ENCODE measurements at places on chromosomes 6 and 20.

DNA sequence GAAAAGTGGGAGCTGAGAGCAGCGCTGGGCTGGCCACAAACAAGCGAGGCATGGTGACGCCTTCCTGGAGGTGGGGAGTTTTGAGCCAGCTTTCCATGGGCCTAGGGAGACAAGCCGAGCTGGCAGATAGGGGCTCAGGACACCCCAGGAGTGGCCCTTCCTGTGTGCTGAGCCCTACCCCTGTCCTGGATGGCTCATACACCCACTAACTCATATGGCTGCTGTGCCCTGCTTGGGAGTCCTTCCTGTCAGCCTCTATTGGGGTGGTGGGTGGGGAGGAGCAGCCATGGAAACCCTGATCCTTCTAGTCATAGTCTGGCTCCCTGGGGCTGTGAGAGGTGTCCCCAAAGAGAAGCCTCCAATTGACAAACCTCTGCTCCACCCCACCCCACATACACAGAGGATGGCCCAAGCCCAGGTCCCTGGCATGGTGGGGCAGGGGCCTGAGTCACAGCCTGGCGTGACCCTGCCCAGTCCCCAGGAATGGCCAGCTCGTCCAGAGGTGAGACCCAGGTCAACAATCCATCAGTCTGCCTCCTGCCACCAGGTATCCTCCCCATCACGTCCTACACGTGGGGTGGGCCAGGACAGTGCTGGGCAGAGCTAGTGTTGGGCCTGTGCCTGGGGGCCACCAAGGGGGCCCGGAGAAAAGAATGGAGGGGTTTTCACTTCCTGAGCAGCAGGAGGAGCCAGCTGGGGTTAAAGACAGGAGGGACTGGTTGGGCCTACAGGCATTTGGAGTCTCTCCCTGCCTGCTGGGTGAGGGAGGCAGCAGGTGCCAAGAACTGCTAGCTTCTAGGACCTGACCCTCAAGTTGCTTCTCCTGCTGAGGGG lies 52.2 kb downstream of the MRPL14 start:
- no peak for DNase-seq

DNA sequence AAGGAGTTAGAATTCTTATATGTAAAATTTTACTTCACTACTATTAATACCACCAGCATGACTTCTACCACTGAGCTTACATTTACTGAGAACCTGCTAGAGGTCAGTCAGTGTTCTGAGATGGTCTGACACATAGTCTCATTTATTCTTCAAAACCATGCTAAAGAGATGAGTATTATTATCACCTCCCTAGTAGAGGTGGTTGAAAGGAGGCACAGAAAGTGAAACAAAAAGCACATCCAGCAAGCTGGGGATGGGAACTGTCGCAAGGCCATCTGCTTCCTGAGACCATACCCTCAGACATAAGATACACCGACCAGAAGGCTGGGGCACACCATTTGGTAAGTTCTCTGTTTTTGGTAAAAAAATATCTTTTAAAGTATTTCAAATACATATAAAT lies 137.7 kb downstream of the INSM1 start:
- DNase-seq = peak; percentile 10

DNA sequence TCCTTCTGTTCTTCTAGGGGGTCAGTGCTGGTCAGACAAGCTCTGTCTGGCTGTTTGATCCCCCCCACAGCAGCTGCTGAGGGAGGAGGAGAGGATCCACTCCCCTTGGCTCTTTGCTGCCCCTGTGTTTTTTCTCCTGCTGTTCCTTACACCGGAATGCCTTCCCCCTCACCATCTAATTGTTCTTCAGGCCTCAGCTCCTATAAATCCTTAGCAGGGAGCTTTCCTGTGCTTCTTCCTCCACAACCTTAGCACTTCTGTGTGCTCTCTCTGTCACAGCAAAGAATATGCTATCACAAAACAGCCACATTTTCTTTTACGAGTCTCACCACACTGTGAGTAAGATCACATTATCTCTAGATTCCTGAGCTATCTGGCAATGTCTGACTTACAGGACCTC lies 196.6 kb downstream of the OTOR start:
- DNase-seq = no peak

DNA sequence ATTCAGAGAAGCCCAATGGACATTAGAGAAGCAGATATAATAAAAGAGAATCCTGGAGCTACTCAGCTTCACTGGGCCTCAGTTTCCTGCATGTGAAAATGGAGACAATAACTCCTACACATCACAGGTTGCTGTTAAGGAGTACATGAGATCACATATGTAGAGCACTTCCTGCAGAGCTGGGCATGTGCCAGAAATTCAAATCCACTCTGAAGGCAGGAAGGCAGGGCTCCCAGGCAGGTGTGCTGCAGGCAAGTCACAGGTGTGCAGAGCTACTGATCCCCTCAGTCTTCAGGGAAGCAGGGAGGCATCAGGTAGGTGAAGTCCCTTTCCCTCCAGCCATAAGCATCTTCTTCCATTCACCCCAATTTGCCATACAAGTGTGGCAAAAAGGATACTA lies 48.0 kb downstream of the DST start:
- no peak for DNase-seq

- no peak for DNase-seq
Measured at GRCh38 chr20:59696476-59696875, 92.1 kb downstream of the PHACTR3 start.

GRCh38 chr20:35942243-35942642 lies 12.1 kb downstream of the SCAND1 start:
- DNase-seq = no peak

GRCh38 chr6:73290435-73290834 lies 27.4 kb upstream of the KHDC1 start:
- no peak for DNase-seq

GRCh38 chr20:8867038-8867740 lies 201.7 kb upstream of the PLCB4 start:
- no peak for DNase-seq

DNA sequence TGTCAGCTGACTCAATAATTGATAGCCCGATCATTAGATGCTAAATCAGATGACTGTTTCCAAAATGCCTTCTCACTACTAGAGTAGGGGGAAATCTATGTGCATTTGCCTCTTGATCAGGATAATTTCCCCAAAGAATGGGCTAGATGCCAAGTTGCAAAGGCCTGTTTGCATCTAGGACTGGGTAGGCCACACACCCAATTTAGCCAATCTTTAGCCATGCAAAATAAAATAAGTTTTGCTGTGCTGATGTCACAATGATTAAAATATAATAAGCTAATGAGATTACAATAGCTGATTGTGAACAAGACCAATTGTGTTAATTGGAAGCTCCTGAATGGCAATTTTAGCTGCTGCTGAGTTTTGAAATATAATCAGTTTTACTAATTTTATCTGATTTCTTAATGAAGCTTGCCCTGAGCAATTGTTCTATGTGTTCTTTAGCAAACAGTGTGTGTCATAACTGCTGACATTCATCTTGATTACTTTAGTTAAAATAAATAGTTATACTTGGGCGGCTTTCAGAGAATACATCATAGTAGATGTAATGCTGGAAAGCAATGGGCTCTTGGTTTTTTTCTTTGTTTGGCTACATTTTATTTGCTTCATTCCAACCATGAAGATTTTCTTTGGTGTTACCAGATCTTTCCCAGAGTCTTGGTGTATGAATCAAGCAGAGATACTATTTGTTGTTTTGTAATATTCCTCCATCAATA lies 973.2 kb upstream of the SLC35B3 start:
- DNase-seq = no peak

DNA sequence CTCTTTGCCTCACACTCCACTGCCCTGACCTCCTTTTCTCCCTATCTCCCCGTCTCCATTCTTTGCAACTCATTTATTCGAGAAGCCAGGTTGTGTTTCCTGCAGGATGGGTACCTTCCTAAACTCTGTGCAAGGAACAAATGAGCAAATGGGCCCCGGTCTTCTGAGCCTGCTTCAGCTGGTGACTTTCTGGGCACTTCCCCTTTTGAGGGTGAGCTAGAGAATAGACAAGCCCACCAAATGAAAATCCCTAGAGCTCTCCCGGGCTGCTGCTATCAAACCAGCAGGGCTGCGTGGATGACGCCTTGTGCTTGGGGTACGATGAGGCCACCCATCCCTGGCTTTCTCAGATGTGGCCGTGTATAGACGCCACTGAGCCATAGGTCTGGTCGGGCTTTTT lies 91.0 kb upstream of the FOXA2 start:
- no peak for DNase-seq

DNA sequence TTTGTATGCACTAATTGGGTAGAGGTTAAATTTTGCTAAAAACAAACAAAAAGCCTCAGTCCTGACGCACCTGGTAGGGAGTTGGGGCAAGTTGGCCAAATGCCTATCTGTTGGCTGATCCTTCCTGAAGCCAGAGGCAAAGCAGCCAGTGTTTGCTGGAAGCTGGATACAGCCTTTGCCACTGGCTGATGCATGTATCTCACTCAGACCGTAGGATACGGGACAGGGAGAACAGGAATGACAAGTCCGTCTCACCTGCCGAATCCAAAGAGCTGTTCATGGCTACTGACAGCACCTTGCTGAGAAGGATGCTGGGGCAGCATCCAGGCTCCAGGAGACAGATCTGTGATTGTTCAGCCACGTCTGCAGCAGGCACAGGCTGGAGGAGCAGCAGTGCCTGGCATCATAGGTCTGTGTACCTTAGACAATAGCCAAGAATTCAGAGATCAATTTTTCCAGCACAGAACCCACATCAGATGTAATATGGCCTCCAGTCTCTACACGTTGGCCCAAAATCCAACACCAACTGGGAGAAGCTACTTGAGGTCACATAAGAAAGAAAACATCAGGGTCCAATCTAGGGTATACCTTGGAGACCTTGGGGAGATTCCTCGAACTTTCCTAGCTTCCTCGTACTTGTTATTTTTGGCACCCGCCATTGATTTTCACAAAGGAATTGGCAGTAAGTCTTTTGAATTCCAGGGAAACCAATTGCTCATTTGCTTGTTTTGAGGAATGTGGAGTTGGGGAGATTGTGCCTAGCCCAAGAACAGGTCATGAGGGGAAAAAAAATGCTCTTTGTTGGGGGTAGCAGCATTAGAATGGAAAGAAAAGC lies 108.5 kb upstream of the ARMC2 start:
- DNase-seq = no peak

- DNase-seq = no peak
Measured at GRCh38 chr6:112933947-112934346, 586.8 kb downstream of the RFPL4B start.

DNA sequence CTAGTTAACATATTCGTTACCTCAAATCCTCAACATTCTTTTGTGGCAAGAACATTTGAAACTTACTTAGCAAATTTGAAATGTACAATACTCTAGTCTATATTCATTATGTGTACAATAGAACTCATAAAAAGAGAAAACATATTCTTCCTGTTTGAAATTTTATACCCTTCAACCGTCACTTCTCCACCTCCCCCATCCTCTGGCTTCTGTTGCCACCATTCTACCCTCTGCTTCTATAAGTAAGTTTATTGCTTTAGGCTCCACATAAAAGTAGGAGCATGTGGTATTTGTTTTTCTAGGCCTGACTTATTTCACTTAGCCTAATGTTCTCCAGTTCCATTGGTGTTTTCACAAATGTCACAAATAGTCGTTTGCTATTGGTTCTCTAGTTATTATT lies 205.3 kb downstream of the TENT5A start:
- no peak for DNase-seq

DNA sequence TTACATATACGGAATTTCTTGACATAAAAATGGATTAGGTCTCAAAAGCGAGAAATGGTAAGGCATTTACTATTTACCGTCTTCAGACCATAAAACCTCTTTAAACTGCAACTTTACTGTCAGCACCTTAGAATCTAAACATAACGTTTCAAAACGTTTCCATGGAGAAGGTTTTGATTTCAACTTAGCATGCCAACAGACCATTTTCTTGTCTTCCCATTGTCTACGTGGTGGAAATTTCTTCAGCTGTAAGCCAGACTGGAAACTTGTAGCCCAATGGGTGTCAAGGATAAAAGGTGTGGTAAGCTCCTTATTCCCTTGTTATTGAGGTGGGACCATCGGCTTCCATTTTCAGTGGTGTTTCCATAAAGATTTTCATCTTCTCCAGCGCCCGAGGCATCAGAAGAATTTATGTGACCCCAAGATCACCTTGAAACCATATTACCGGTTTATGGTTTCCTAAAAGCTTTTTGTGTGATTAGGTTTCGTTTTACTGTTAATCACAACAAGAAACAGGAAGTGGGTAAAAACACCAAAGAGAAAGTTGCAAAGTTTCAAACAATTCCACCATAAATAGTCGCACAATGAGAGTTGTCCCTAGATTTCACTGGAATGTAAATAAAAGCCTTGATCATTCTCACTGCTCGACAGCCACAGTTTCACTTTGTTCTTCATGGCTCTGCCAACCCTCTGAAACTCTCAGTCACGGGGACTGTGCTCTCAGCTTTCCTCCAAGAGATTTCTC lies 63.0 kb upstream of the CD2AP start:
- DNase-seq = no peak

DNA sequence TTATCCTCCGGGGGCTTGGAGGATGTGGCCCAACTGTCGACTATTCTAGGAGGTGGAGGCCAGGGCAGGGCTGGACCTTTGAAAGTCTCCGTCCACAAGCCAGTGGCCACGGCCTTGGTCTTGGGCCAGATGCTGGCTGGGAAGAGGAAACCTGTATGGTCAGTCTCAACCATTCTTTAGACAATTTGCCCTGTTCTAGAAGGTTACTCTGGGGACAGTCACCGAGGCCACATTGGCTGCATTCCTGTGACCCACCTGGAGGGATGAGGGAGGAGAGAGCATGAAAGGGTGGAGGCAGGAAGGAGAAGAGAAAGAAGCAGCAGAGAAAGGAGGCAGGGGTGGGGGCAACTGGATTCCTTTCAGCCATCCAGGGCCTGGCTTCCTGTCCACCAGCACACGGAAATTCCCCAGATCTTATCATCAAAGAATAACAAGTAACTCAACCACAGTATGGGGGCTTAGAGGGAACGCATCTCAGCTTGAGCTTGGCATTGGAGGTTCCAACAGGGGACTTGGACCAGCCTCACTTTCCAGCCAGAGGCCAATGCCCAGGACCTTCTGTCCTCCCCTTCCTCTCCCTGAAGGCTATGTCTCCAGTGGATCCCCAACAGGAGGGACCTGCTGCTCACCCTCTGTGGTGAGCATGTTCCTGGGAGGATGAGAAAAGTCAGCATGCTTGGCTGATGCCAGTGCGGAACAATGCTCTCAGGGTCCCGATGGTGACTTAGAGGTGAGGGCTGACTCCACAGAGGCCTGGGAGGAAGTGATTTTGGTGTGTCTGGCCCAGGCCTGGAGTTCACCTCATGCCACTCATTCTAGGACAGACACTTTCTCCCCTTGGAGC lies 30.4 kb downstream of the TGM2 start:
- no peak for DNase-seq

DNA sequence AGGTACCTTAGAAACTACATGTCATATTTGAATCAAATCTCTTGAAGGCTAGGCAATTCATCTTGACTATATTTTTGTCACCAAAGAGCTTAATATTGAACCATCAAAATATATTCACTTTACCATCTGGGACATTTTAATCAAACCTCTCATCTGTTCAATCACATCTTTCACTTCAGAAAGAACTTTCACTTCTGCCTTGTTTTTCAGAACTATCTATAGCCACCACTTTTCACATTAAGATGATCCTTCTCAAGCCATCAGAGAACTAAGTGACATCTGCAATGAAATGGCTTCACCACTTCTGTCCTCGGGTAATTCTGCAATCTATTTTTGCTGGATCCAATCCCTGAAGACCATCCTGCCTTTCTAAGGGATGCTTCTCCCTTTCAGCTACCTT lies 57.8 kb downstream of the OR2B2 start:
- no peak for DNase-seq

All from natural killer cell (primary cell).